Naive thymus-derived CD8-positive, alpha-beta T cell (primary cell): ENCODE measurements at places on chromosomes 7 and 10. TPM values are rescaled to one million over a fixed set of nuclear protein-coding genes. Genes with fewer than 3 reads are reported as not detected.

- peaks cover 8% of the 10 kb centered on the region for H3K36me3 ChIP-seq
- H3K27ac ChIP-seq = no peak overlapping the region
- H3K4me1 ChIP-seq = no peaks in the 10 kb centered on the region
- DNase-seq = no peak
- H3K27me3 ChIP-seq = no peaks in the 10 kb centered on the region
- H3K4me3 ChIP-seq = no peak overlapping the region
These were observed 504.1 kb upstream of the ANKRD30A start for GRCh38 chr10:36621346-36621745.

DNA sequence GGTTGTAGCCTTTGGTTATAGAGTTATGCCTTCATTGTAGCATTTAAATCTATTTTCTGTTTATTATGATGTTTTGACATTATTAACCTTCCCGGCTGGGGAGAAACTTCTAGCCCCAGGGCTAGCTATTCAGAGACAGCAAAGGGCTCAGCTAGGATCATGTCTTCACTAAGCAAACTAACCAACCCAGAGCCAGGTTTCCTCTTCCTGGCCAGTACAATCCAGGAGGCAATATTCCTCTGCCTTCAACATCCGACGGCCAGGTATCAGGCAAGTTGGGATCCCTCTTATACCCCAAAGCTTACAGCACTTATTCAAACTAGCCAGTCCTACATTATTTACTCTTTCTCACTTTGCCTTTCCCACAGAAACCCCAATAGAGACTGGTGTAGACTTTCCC is 1060.7 kb upstream of the GHITM start:
- H3K27me3 ChIP-seq = no peaks in the 10 kb centered on the region
- no peak overlapping the region for H3K4me3 ChIP-seq
- H3K4me1 ChIP-seq = no peaks in the 10 kb centered on the region
- no peaks in the 10 kb centered on the region for H3K36me3 ChIP-seq
- DNase-seq = no peak
- no peak overlapping the region for H3K27ac ChIP-seq

The BAMBI gene
- not detected for polyA plus RNA-seq

- H3K4me1 ChIP-seq = no peaks in the 10 kb centered on the region
- H3K36me3 ChIP-seq = no peaks in the 10 kb centered on the region
- no peaks in the 10 kb centered on the region for H3K27me3 ChIP-seq
- no peak overlapping the region for H3K27ac ChIP-seq
- no peak overlapping the region for H3K4me3 ChIP-seq
These were observed 73.0 kb upstream of the CTTNBP2 start for GRCh38 chr7:117946151-117946633.

DNA sequence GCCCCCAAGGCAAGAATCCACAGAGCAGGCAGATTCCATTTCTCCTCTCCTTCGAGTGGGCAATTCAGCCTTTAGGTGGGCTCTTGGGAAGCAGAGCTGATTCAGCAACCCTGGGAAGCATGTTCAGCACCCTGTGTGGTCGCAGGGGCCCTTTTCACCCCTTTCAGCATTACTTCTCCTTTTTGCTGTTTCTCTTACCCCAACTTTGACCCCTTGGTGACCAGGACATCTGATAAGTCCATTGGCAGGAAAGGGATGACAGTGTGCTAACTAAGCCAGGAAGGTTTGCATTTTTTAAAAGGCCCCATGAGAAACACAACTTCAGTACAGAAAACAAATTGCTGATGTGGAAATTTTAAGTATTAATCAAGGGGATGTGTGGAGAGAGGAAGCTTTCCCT is 283.7 kb upstream of the NRP1 start:
- no peak overlapping the region for H3K4me3 ChIP-seq
- H3K27me3 ChIP-seq = peaks cover 5% of the 10 kb centered on the region
- no peak overlapping the region for H3K27ac ChIP-seq
- peaks cover 6% of the 10 kb centered on the region for H3K36me3 ChIP-seq
- H3K4me1 ChIP-seq = no peaks in the 10 kb centered on the region

The GNAT3 gene
- polyA plus RNA-seq = not detected

The STOX1 gene
- 1.0 TPM for polyA plus RNA-seq

GRCh38 chr7:102283477-102284189 is 3.0 kb upstream of the SH2B2 start:
- H3K4me3 ChIP-seq = no peak overlapping the region
- peaks cover 30% of the 10 kb centered on the region for H3K4me1 ChIP-seq
- peak overlapping the region; percentile 61 for H3K27ac ChIP-seq
- DNase-seq = no peak
- H3K36me3 ChIP-seq = no peaks in the 10 kb centered on the region
- no peaks in the 10 kb centered on the region for H3K27me3 ChIP-seq

DNA sequence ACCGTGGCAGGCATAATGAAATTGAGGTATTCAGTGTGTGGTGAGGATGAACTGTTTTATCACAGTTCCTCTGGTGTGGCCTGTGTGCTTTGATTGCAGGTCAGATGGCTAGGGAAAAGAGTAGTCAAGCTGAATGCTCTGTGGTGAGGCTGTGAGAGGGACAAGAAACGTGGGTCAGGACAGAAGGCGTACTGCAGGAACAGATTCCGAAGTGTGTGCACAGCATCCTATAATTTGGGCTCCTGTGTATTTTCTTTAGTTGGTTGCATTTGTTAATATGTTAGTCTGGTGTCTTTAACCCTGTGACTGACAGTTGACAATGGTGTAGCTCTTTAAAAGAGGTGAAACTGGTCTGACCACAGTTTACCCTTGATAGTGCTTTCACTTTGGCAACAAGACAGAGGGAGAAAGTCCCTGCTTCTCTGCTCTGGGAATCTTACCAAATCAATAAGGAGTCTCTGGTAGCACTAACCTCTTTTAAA is 76.5 kb downstream of the AUTS2 start:
- H3K27me3 ChIP-seq = peaks cover 3% of the 10 kb centered on the region
- H3K4me3 ChIP-seq = no peak overlapping the region
- H3K27ac ChIP-seq = no peak overlapping the region
- H3K4me1 ChIP-seq = no peaks in the 10 kb centered on the region

GRCh38 chr10:63431962-63432797 is 33.6 kb downstream of the JMJD1C start:
- peaks cover 6% of the 10 kb centered on the region for H3K36me3 ChIP-seq
- H3K27me3 ChIP-seq = no peaks in the 10 kb centered on the region
- peaks cover 46% of the 10 kb centered on the region for H3K4me1 ChIP-seq
- no peak overlapping the region for H3K27ac ChIP-seq
- H3K4me3 ChIP-seq = no peak overlapping the region

GRCh38 chr7:112740667-112741066 is 49.5 kb downstream of the TMEM168 start:
- DNase-seq = no peak
- no peak overlapping the region for H3K4me3 ChIP-seq
- H3K4me1 ChIP-seq = no peaks in the 10 kb centered on the region

- H3K4me1 ChIP-seq = no peaks in the 10 kb centered on the region
- no peak overlapping the region for H3K4me3 ChIP-seq
- no peaks in the 10 kb centered on the region for H3K27me3 ChIP-seq
- H3K27ac ChIP-seq = no peak overlapping the region
- H3K36me3 ChIP-seq = peaks cover 2% of the 10 kb centered on the region
- DNase-seq = no peak
These were observed 524.8 kb upstream of the TPK1 start for GRCh38 chr7:145360511-145361100.

- no peaks in the 10 kb centered on the region for H3K27me3 ChIP-seq
- H3K4me1 ChIP-seq = no peaks in the 10 kb centered on the region
- DNase-seq = no peak
- no peak overlapping the region for H3K4me3 ChIP-seq
- no peaks in the 10 kb centered on the region for H3K36me3 ChIP-seq
- H3K27ac ChIP-seq = no peak overlapping the region
These were observed 174.1 kb downstream of the KCNMA1 start for GRCh38 chr10:77463499-77463898.

DNA sequence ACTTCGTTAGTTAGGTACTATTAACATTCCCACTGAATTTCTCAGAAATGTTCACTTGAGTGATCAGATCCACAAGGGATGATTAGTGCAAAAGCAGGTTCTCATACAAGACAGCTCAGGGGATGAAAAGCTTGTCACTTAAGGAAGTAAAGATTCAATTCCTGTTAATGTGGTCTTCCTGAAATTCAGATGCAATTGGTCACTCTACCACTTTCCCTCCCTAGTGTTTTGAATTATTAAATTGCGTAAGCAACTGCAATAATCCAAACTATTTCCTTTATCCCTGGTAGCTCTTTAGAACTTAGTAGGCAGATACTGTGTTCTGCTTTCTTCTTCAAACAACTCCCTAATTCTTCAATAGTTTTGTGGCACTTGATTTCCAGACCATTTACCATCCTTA is 121.4 kb downstream of the MAGI2 start:
- no peaks in the 10 kb centered on the region for H3K27me3 ChIP-seq
- no peak overlapping the region for H3K4me3 ChIP-seq
- no peak for DNase-seq
- no peak overlapping the region for H3K27ac ChIP-seq
- H3K36me3 ChIP-seq = no peaks in the 10 kb centered on the region
- H3K4me1 ChIP-seq = no peaks in the 10 kb centered on the region

The SLC13A1 gene
- not detected for polyA plus RNA-seq

The CYP3A7 gene
- not detected for polyA plus RNA-seq

DNA sequence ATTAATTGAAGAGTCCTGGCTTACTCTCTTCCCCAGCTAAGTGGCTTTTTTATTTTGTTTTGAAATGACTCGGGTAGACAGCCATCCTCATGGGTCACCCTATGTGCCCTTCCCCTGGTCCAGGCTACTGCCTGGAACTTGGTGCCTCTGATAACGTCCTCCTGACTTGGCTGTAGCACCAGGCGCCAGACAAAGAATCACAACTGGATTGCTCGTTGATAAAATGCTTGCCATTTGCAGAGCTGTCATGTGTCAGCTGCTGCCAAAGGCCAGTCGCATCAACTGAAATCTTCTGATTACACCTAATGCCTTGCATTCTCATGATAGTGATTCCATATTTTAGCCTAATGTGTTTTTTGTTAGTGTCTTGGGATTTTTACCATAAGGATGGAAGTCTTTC is 27.4 kb upstream of the ABLIM1 start:
- no peak for DNase-seq
- no peak overlapping the region for H3K4me3 ChIP-seq
- no peaks in the 10 kb centered on the region for H3K36me3 ChIP-seq
- no peaks in the 10 kb centered on the region for H3K27me3 ChIP-seq
- no peak overlapping the region for H3K27ac ChIP-seq
- no peaks in the 10 kb centered on the region for H3K4me1 ChIP-seq

DNA sequence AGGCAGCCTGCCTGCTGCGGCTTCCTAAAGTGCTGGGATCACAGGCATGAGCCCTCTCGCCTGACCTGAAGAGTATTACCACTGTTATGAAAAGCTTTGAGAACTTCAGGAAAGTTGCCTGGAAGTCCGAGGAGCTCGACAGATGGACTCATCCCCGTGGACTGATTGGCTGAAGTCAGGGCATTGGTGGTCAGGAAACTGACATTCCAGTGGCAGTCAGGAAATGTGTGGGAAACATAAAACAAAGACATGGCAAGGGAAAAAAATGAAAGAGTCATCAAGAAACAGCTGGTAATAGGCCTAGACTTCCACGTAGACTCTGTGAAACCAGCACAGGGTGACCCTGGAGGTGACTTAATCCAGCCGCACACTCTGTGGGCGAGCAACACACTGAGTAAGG is 123.3 kb downstream of the CDH23 start:
- no peak for DNase-seq
- H3K27me3 ChIP-seq = peaks cover 6% of the 10 kb centered on the region
- H3K36me3 ChIP-seq = no peaks in the 10 kb centered on the region
- no peak overlapping the region for H3K27ac ChIP-seq
- peaks cover 2% of the 10 kb centered on the region for H3K4me1 ChIP-seq

GRCh38 chr7:31814187-31814586 is 127.2 kb downstream of the PPP1R17 start:
- H3K4me3 ChIP-seq = no peak overlapping the region
- no peak for DNase-seq
- H3K4me1 ChIP-seq = no peaks in the 10 kb centered on the region
- H3K27ac ChIP-seq = no peak overlapping the region

GRCh38 chr10:133405844-133406527 is 12.0 kb downstream of the MTG1 start:
- no peaks in the 10 kb centered on the region for H3K27me3 ChIP-seq
- no peak for DNase-seq
- H3K36me3 ChIP-seq = peaks cover 91% of the 10 kb centered on the region
- H3K4me1 ChIP-seq = peaks cover 51% of the 10 kb centered on the region
- H3K27ac ChIP-seq = peak overlapping the region; percentile 38

The HMX2 gene
- polyA plus RNA-seq = not detected

DNA sequence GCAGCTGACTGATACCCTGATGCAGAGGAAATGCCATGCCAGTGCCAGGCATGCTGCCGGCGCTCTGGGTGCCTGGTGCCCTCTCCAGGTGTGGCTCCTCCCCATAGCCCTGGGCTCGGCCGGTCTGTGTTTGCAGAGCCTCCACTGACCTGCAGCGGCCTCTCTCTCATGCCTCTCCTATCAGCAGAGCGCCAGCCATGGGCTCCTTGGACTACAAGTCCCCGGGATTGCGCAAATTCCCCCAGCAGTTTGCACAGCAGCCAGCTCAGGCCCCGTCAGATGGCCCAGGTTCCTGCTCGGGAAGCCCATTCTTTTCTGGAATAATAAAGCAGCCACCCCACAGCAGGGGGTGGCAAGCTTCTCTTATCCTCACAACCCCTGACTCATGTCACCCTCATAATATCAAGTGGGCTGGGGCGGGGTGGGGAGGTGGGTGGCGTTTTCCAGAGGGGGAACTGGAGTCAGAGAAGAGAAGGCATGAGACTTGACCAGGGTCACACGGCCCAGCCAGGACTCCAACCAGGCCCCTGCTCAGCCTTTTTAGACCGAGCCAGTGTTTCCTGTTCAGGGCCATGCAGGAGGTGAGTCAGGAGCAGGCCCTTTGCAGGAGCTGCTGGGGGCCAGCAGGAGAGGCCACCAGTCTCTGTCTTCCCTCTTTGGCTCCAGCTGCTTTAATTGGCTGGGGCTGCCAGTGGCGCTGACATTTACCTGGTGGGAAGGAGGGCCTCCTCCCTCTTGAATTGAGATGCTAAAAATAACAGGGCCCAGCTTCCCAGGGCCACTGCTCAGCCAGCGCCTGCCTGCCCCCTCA is 58.6 kb downstream of the ZMIZ1 start:
- H3K27me3 ChIP-seq = no peaks in the 10 kb centered on the region
- no peak overlapping the region for H3K27ac ChIP-seq
- peaks cover 2% of the 10 kb centered on the region for H3K36me3 ChIP-seq
- DNase-seq = no peak

- H3K36me3 ChIP-seq = no peaks in the 10 kb centered on the region
- H3K4me3 ChIP-seq = no peak overlapping the region
These were observed 24.6 kb upstream of the AKR1B10 start for GRCh38 chr7:134502463-134503371.

The LBX1 gene
- polyA plus RNA-seq = not detected

- no peak overlapping the region for H3K4me3 ChIP-seq
- DNase-seq = no peak
- H3K4me1 ChIP-seq = no peaks in the 10 kb centered on the region
- peaks cover 2% of the 10 kb centered on the region for H3K27me3 ChIP-seq
- H3K36me3 ChIP-seq = no peaks in the 10 kb centered on the region
These were observed 6.1 kb upstream of the CPA4 start for GRCh38 chr7:130286881-130287280.

The SMIM30 gene
- polyA plus RNA-seq = 56.3 TPM

The PTPN20 gene
- polyA plus RNA-seq = 1.1 TPM

GRCh38 chr7:97075928-97076327 is 41.6 kb upstream of the SDHAF3 start:
- DNase-seq = no peak
- no peaks in the 10 kb centered on the region for H3K4me1 ChIP-seq
- no peak overlapping the region for H3K27ac ChIP-seq
- H3K27me3 ChIP-seq = peaks cover 53% of the 10 kb centered on the region

The NKX2-3 gene
- polyA plus RNA-seq = not detected

- peaks cover 3% of the 10 kb centered on the region for H3K27me3 ChIP-seq
- H3K4me1 ChIP-seq = no peaks in the 10 kb centered on the region
- no peak overlapping the region for H3K27ac ChIP-seq
These were observed 296.1 kb downstream of the CDK14 start for GRCh38 chr7:90892213-90892612.
